ENCODE measurements at places on chromosomes 13 and 19.

- DNase-seq: no peak
Measured at GRCh38 chr19:35334144-35334753, 5.3 kb downstream of the CD22 start.

GRCh38 chr13:44542361-44542760 lies 33.8 kb downstream of the TSC22D1 start:
- DNase-seq: no peak

DNA sequence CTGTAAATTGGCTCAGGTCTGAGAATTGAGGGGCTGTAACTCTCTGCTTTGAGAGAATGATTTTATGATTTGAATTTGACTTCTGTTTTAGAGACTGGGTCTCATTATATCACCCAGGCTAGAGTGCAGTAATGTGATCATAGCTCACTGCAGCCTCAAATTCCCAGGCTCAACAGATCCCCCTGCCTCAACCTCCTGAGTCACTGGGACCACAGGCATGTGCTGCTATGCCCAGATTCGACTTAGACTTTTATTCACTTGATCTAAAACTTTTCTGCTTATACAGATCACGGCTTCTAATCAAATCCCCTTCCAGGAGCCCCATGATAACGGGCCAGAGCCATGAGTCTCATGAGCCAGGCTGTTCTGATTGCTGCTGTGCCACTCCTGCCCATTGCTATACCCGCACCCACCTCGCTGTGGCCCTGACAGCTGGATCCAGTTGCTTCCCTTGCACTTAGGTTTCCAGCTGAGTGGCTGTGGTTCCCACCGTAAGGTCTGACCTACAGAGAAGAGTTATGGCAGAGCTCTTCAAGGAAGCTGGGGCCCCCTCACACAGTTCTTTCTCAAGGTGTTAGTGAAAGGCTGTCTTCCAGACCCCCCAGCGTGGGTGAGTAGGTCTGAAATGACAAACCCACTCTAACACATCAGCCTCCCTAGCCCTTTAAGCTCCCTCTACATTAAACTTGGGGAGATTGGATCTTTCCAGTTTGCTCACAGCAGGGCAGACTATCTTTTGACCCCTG lies 251.2 kb upstream of the SGCG start:
- DNase-seq: peak; percentile 54

DNA sequence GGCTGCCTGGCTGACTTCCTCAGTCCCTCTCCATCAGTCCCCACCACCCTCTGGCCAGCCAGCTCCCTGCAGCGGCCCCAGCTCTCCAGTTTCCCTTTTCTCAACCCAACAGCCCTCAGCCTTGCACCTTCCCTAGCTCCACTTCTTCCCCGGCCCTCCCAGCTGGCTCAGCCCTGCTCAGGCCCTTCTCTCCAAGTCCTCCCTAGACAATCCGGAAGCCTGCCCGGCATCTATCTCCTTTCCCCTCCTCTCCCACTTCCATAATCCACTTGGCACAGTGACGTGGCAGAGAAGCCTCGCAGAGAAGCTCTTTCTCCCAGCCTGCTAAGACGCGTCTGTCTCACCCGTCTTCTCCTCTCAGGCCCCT lies 1.1 kb downstream of the UBXN6 start:
- DNase-seq: peak; percentile 83

DNA sequence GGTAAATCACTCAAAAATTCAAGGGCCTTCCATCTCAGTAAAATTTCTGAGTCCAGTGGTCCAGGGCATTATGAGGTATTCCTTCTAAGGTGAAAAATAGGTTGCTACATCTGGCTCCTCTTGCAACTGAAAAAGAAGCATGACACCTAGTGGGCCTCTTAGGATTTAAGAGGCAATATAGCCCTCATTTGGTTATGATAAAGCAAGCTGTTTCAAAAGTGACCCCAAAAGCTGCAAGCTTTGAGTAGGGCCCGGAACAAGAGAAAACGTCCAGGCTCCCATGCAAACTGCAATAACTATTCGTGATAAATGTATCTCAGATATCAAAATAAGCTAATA lies 1910.2 kb upstream of the PRR20A start:
- DNase-seq: no peak

DNA sequence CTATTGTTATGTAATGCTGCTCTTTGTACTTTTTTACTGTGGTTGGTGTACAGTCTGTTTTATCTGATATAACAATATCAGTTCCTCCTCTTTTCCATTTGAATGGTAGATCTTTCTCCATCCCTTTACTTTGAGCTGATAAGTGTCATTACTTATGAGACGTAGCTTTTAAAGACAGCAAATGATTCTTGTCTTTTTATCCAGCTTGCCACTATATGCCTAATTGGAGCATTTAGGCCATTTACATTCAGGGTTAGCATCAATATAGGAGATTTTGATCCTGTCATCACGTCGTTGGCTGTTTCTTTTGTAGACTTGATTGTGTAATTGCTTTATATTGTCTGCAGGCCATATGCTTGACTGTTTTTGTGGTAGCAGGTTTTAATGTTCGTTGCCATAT lies 894.2 kb upstream of the ATXN8OS start:
- no peak for DNase-seq

GRCh38 chr19:34345947-34346351 lies 19.0 kb upstream of the GPI start:
- peak; percentile 70 for DNase-seq

- peak; percentile 68 for DNase-seq
Measured at GRCh38 chr19:38049105-38049649, 142.2 kb downstream of the SIPA1L3 start.

GRCh38 chr19:41706741-41707501 lies 1.5 kb upstream of the CEACAM5 start:
- DNase-seq: peak; percentile 4

DNA sequence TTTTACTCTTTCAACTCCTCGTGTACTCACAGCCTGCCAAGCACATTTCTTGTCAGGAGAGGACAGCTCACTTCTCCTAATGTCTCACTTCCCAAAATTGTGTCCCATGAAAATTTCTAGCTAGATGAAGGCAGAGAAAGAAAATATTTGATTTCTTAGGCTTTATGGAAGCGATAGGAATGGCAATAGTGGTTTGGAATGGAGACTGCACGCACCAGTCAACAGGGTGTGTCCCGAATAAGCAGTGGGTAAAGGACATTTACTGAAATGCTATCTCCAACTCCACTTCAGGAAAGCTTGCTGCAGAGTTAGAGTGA lies 321 bp upstream of the ZNF222 start:
- DNase-seq: no peak

DNA sequence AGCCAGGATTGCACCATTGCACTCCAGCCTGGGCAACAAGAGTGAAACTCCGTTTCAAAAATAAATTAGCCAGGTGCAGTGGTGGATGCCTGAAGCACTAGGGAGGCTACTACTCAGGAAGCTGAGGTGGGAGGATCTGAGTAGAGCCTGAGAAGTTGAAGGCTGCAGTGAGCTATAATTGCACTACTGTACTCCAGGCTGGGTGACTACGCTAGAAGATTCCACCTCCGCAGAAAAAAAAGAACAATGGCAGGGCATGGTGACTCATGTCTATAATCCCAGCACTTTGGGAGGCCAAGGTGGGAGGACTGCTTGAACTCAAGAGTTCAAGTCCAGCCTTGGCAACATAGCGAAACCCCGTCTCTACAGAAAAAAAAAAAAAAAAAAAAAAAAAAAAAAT lies 20.5 kb downstream of the HAUS8 start:
- no peak for DNase-seq

- no peak for DNase-seq
Measured at GRCh38 chr19:3025549-3025886, 3.6 kb downstream of the TLE2 start.

- no peak for DNase-seq
Measured at GRCh38 chr19:45765702-45766295, 3.3 kb downstream of the SIX5 start.

DNA sequence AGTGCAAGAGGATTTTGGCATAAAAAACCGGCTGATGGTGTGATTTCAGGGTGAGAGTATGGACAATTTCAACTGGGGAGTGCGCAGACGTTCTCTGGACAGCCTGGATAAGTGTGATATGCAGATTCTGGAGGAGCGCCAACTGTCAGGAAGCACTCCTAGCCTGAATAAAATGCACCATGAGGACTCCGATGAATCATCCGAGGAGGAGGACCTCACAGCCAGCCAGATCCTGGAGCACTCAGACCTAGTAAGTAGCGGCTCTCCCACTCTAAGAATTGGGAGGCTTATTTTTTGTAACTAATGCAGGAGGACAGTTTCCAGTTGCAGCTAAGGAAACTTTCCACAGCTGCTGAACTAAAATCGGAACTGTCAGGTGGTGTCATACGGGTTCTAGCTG lies 53.6 kb downstream of the ZAR1L start:
- peak; percentile 93 for DNase-seq

DNA sequence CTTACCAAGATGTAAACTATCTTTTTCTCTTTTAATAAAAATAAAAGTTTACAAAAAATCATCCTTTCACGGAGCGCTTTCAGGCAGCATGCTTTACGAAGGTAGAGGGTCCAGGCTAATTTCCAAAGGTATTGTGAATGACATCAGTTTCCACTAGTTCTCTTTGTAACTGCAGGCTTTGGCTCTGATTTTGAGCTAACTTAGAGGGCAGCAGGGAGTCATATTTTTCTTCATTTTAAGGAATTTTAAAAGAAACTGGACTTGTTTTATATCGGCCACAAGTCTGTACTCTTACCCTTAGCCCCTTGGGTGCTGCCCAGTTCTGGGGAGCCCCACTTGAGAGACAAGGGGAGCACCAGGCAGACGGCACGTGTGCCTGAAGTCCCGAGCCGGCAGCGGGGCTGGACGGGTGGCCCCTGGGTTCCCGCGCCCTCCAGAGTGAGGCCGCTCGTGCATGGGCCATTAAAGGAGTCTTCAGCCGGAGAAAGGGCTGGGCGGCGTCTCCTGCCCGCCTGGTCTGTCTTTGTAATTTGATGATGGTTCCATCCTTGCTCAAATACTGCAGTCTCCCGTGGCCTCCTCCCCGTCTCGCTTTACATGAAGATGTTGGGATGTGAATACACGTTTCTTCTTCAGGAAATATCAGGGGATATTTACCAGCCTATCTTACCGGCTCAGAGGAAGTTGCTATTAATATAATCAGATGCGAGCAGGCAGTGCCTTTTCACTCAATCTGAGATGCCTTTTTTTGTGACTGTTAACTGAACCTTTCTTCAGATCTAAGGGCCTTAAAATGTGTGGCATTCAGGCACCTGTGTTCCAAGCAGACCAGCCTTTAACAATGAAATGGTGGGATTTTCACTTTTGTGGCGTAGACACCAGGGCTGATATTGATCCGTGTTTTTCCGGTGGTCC lies 67.4 kb downstream of the GGACT start:
- DNase-seq: no peak

DNA sequence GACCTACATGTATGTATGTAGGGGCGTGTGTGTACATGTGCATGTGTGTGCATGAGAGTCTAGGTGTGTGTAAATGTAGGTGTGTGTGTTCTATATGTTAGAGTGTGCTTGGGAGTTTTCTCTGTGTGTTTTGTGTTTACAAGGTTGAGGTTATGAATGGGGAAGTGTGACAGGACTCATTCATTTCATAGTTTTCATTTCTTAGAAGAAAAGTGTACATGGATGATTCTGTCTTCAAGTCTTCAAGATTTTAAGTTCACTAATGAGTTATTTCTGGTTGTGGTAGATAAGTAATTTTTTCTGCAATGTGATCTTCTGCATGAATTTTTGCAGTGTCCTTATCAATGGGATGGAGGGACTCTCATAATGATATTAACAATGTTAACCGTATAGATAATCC lies 118.2 kb upstream of the SLC10A2 start:
- DNase-seq: no peak

DNA sequence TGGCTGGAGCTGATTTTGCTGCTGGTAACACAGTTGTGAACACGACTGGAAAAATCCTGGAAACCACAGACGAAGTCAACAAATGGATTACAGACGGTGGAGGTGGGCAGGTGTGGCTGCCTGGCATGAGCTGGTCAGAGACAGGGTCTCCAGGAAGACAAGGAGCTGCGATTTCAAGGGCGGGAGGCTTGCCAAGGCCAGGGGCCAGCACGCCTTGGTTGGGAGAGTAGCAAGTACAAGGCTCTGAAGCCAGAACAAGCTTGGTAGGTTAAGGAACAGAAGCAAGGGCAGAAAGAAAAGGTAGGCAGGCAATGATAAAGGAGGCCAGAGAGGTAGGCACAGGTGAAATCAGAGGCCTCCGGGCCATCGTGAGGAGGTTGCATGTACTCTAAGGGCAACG lies 50.7 kb upstream of the AMER2 start:
- no peak for DNase-seq

- peak; percentile 87 for DNase-seq
Measured at GRCh38 chr13:21079761-21080592, 18.6 kb upstream of the LATS2 start.

- DNase-seq: no peak
Measured at GRCh38 chr13:83883061-83883523, 818 bp upstream of the SLITRK1 start.

GRCh38 chr19:16038196-16038695 lies 38.0 kb upstream of the TPM4 start:
- DNase-seq: no peak

GRCh38 chr19:53183146-53183764 lies 9.9 kb downstream of the ZNF665 start:
- DNase-seq: peak; percentile 30

DNA sequence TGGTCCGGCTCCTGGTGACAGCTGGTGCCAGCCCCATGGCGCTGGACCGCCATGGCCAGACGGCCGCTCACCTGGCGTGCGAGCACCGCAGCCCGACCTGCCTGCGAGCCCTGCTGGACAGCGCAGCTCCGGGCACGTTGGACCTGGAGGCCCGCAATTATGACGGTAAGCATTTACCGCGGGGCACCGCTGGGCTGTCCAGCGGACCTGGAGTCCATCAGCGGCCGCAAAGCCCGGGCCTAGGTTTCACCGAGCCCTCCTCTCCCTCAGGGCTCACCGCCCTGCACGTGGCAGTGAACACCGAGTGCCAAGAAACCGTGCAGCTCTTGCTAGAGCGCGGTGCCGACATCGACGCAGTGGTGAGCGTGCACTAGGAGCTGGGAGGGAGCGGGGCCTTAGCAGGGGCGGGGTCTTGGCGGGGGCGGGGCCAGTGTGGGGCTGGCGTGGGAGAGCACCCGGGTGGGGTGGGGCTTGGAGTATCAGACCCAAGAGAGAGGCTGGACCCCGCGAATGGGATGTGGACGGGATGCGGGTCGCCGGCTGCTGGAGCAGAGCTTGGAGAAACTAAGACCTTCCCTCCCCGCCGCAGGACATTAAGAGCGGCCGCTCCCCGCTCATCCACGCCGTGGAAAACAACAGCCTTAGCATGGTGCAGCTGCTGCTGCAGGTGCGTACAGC lies 8.7 kb downstream of the BCL3 start:
- DNase-seq: peak; percentile 70

DNA sequence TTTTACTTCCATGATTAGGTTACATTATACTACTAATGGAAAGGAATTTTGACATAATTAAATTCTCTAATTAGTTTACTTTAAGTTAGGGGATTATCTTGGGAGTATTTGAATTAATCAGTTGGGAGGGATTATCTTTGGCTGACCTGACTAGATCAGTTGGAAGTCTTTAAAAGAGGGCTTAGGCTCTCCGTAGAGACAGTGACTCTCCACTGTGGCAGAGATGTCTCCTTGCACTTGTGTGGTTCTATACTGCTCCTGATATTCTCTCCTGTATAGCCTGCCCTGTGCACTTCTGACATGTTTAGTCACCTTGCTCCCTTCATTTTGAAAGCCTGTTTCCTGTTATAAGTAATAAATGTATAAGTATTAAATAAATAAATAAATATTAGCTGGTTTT lies 1612.3 kb upstream of the PRR20A start:
- DNase-seq: no peak

GRCh38 chr13:47206111-47206510 lies 309.3 kb upstream of the HTR2A start:
- no peak for DNase-seq

- DNase-seq: peak; percentile 24
Measured at GRCh38 chr13:21567714-21568113, 36.3 kb downstream of the MICU2 start.

- peak; percentile 78 for DNase-seq
Measured at GRCh38 chr13:94176561-94176960, 302.9 kb downstream of the DCT start.

- no peak for DNase-seq
Measured at GRCh38 chr19:33644284-33644836, 22.6 kb downstream of the CHST8 start.

All from fibroblast of villous mesenchyme (primary cell).